Stimulated activated memory B cell treated with anti-CD40 and anti-IgM and Interleukin-4, amounts not matched to agents 10 μg/mL and 1 μg/mL and 100 μg/mL, for 72 hours (primary cell): ENCODE measurements at places on chromosomes 1 and 21.

DNA sequence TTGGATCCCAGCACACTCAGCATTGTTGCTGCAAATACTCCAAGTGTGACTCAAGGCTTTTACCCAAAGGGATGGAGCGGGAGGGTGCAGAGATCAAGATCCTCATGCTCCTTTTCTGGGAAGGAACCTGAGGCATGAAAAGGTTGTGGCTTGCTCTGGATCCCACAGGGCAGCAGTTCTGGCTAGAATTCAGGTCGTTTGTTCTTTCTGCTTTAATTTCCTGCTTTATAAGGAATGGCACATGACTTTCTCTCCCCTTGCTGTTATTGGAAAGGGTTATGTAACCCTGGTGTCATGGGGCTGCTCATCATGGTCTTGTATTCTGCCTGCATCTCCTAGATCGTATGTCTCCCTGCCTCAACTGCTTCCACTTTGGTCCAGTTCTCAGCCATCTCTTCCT, 101.6 kb downstream of the NOS1AP start:
- no peak for ATAC-seq

- no peak for ATAC-seq
Measured at GRCh38 chr1:22975694-22976093, 3.0 kb upstream of the LACTBL1 start.

DNA sequence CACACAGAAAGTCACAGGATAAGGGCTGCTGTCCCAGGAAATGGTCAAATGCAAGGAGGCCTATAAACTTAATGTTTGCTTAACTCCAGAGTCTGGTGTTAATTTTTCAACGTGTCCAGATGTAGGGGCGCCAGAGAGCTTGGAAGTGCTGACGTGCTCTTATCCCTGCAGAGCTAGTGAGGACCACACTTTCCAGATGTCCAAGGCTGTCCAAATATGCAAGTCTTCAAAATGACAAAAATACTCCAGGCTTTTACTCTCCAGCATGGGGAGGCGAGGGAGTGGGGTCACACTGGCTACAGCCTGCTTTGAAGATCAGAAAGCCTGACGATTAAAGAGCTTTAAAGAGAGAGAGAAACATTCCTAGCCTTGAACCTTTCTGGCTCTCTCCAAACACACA, 57.6 kb downstream of the ABCA4 start:
- no peak for ATAC-seq

DNA sequence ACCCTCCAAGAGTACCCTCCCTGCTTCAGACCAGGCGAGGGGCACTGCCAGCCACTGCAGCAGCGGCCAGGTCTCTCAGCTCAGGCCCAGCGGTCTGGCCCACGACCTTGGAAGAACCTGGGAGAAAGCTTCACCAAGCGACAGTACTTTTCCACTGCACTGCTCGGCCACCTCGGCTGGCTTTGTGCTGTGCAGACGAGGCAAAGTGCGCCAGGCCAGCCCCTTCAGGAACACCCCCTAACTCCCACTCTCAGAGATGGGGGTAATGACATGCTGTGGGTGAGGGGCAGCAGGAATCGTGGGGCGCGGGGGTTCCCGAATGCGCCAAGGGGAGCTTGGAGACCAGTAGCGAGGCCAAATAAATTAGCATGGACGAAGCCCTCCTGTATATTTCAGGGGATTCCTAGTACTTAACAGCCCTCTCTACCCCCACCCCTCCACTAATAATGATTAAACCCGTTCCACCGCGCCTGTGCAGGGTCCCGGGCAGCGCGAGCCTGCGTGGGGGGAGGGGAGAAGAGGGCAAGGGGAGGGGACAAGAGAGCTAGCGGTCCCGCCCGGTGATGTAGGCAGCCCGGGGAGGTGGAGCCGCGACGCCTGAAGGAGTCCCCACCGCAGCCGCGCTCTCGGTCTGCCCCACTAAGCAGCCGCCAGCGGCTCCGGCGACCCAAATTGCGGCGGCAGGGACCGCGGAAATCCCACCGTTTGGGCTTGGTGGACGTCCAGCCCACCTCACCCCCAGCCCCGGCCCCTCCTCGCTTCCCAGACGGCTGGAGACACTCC, at the start of gene FAM43B:
FAM43B (plus strand) TSS at position 629 of the 783 bp plus-strand sequence. CDS start 401 bp downstream, outside the sequence.
- no peak for ATAC-seq

DNA sequence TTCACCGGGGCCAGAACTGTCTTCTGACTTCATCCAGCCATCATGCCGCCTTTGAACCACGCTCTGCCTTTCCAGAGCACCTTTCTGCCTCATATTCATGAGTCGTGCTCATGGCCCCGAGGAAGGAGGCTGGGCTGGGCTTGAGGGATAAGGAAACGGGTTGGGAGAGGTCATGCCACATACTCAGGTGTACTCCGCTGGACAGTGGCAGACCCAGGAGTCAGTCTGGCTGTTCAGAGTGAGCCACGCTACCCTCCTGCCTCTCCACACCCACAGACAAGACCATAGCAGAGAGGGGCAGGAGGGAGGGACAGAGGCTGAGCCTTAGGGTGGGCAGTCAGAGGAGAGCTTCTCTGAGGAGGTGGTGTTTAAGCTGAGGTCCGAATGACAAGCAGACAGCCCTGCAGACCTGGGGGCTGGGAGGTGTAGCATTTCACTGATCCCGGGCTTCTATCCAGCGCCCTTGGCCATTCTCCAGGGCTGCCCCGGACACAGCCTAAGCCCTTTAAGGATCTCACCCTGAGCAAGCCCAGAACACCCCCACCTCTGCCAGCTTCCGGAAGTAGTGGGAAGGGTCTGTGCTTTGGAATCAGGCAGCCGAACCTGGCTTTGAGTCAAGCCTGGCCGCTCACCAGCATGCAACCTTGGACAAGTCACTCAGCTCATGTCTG, 102.3 kb downstream of the LACTBL1 start:
- no peak for ATAC-seq

- ATAC-seq = no peak
Measured at GRCh38 chr1:155175927-155176371, 2.3 kb downstream of the TRIM46 start.
